HFFc6 (cell line): ENCODE measurements at places on chromosomes 16 and 17. TPM values are rescaled to one million over a fixed set of nuclear protein-coding genes. Genes with fewer than 3 reads are reported as not detected.

Gene CLEC18B
- 0.41 TPM in 1 of 3 replicates, not detected in the others for total RNA-seq

Gene RPH3AL
- 0.71 to 2.8 TPM (median 2.4 TPM) in 3 replicates for total RNA-seq

Gene KRTAP4-3
- not detected in 3 replicates for total RNA-seq

Gene USH1G
- total RNA-seq: not detected in 2 replicates

Gene TMEM235
- total RNA-seq: not detected in 3 replicates

Gene C17orf100
- 1.0 and 1.7 TPM in 2 replicates for total RNA-seq

Gene LCAT
- total RNA-seq: 15.5 to 17.6 TPM (median 16.8 TPM) in 3 replicates

Gene PTGES3L
- total RNA-seq: 1.2 to 1.4 TPM (median 1.3 TPM) in 3 replicates
